ENCODE measurements at places on chromosomes 16 and 17.

- no peak for DNase-seq
Measured at GRCh38 chr17:17112628-17113200, 70.5 kb downstream of the MPRIP start.

- no peak for DNase-seq
Measured at GRCh38 chr16:2209258-2210008, 1.2 kb downstream of the BRICD5 start.

- DNase-seq: no peak
Measured at GRCh38 chr17:73142872-73143381, 21.9 kb upstream of the SSTR2 start.

DNA sequence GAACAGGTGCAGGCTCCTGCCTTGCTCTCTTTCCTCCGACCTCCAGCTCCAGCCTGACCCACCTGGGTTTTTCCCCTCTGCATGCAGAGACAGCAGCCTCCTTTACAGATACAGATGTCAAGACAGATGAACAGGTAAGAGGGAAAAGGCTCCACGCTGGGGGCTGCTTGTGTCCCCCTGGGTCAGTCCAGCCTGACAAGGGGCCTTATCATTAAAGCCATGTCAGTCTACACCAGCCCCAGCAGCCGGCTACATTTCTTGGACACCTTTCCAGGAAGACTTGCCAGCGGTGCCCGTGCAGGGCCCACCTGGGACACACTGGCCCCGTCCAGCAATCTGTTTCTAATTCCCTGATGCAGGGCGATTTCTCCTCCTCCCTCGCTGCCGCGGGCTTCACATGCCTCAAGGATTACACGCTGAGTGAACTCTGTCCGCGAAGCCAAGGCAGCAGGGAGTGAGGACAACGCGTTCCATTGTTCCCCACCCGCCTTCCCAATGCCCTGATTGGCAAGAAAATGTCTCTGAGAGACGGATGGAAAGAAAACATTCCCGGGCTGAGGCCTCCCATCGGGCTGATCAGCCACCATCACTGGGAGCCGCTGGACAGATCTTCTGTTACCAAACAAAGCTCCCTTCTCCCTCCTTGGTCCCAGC, 184.7 kb downstream of the C16orf95 start:
- no peak for DNase-seq

DNA sequence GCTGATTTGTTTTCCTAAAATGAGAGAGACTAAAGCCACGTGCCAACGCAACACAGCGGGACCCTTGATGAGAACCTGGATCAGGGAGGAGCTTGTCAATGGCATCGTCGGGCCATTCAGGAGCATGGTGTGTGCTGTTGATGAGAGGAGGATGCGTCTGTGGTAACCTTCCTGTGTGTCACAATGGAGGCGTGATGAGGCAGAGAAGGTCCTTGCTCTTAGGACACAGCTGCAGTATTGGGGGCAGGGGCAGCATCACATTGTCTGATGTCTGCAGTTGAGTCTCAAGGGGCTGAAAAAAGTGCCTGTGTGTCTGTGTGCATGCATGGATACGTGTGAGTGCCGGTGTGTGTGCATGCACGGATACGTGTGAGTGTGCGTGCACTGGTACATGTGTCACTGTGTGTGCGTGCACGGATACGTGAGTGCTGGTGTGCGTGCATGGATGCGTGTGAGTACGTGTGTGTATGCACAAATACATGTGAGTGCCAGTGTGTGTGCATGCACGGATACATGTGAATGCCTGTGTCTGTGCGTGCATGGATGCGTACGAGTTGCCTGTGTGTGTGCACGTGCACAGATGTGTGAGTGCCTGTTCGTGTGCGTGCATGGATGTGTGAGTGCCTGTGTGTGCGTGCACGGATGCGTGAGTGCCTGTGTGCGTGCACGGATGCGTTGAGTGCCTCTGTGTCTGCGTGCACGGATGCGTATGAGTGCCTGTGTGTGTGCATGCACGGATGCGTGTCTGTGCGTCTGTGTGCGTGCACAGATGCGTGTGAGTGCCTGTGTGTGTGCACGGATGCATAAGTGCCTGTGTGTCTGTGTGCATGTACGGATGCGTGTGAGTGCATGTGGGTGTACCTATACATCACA, 39.3 kb downstream of the BAIAP2 start:
- no peak for DNase-seq

GRCh38 chr17:50265212-50265611, 9.1 kb upstream of the TMEM92 start:
- DNase-seq: no peak

DNA sequence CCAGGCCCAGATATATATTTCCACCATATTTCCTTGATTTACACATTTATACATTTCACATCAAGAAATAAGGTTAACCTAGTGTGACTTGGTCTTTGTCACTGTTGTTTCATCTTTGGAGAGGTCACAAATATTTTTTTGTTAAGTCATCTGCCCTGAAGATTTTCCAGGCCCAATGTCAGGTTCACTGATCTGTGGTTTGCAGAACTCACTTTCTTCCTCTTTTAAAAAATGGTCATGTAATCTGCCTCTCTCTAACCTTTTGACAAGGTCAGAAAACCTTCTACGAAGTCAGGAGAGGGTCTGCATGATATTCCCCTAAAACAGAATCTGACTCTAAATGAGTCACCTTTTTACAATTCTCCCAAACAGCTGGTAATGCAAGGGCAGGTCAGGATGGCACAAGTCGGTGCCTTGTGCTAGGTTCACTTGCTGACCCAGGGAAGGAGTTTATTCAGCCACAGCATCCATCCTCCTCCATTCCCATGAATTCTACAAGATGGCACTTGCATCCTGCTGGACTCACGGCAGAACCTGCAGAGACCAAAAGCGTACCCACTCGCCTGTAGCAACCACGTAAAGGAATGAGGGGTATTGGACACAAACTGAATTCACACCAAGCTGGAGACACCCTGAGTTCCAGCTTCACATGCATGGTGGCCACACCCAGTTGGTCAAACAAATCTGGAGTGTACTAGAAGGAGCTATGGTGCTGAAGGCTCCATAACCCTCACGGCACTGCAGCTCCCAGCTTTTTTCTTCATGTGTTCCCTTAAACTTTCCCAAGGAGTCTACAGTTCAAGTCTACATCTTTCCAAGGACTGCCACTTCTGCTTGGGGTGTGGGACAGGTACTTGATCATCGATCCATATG, 1.6 kb upstream of the KIAA0513 start:
- no peak for DNase-seq

DNA sequence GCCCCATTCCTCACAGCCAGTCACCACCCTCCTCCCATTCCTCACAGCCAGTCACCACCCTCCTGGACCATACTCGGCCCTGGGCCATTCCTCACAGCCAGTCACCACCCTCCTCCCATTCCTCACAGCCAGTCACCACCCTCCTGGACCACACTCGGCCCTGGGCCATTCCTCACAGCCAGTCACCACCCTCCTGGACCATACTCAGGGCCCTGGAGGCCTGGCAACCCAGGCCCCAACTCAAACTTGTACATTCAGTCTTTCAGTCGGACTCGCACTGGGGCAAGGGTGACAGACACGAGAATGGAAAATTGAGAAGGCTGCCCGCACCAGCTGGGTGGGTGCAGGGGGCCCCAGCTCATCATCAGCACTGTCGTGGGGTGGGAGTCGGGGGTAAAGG, 30.4 kb upstream of the FOXK2 start:
- no peak for DNase-seq

DNA sequence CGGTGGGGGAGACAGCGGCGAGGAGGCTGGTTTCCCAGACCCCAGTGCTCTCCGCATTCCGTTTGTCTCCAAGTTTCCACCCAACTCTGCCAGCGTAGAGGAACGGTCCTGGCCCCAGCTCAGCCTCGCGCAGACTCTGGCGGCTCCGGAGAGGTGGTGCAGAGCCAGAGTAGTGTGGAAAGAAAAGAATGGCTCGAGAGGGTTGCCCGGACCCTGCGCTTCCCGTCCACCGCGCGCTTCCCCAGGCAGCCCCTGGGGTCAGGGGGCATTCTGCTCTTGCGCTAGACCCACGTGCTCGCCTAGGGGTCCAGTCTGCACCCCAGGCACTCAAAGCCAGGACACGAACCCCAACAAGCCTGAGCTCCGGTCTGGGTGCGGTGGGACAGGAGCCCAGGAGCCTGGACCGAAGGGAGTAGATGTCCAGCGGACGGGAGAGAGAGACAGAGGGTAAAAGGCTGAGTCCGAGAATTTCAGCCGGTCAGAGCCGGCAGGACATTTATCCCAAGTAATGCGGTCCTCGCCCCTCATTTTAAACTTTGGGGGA, 3.8 kb downstream of the PMP22 start:
- DNase-seq: no peak

GRCh38 chr17:2421315-2422147, 20.7 kb upstream of the MNT start:
- no peak for DNase-seq

GRCh38 chr16:729768-730665, 3.1 kb downstream of the HAGHL start:
- no peak for DNase-seq

DNA sequence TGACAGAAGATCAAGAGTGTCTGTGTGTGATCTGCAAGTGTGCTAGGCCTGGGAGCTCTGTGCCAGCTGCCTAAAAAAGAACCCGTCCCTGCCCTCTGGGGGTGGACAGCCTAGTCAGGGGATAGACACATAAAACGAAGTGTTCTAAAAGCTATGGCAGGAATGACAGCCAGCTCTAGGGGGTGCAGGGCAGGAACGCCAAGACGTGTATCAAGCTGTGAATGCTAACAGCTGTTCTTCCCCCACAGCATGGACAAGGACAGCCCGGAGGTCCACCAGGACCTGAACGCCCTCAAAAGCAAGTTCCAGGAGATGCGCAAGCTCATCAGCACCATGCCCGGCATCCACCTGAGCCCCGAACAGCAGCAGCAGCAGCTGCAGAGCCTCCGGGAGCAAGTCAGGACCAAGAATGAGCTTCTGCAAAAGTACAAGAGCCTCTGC, 5.1 kb downstream of the RASD1 start:
- DNase-seq: no peak

GRCh38 chr17:1643999-1644492, 1.5 kb downstream of the SCARF1 start:
- DNase-seq: no peak

- no peak for DNase-seq
Measured at GRCh38 chr16:77344341-77344740, 90.5 kb downstream of the ADAMTS18 start.

GRCh38 chr17:63571632-63572310, 21.5 kb downstream of the DCAF7 start:
- no peak for DNase-seq
